ENCODE measurements at places on chromosomes 3 and 15.

- no peak for DNase-seq
These were observed 16.3 kb upstream of the SLC41A3 start for GRCh38 chr3:126100269-126100633.

DNA sequence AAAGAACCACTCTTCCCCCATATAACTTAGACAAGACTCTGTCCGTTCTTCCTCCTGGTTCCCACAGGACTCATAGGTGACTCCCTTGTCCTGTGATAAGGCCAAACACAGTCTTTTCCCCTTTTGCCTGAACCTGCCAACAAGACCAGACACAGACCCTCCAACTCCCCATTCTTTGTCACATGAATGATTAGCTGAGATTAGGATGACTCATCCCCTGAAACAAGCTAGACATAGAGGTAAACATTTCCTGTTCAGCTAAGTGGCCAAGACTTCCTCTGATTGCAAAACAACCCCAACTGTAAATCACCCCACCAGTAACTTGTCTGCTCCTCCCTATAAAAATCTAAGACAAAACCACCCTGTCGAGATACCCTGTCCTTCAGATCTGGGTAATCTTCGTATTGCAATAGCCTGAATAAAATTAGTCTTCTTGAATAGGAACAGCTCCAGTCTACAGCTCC lies 11.4 kb upstream of the HTR3E start:
- DNase-seq: no peak

GRCh38 chr15:44300572-44300971 lies 12.1 kb downstream of the GOLM2 start:
- no peak for DNase-seq

DNA sequence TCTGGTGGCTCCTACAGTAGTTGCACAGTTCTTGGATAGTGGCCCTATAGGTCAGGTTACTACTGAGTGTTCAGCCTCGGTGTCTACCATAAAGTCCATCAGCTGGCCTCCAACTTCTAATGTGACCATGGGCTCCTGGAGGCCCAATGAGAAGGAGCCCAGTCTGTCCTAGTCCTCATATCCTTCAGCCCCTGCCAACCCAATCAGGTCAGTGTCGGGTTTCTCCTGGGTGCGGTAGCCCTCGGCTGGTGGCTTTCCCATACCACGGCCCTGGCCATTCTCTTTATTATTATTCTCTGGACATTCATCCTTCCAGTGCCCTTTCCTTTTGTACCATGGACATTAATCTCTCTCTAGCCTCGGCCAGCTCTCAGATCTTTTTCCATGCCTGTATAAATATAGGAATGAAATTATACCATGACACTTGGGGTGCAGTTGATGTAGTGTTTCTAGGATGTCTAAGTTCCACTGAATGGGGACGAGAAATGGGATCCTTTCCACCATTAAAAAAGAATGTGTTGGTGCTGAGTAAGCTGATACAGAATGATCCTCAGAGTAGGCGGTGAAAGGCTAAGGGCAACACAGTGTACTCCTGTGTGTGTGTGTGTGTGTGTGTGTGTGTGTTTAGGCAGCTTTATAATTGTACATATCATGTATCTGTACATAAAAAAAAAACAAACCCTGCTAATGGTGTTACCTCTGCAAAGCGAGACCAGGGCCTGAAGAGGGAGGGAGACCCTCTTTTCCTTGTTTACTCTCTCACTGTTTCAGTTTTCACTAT lies 19.3 kb upstream of the NOX5 start:
- DNase-seq: no peak

- no peak for DNase-seq
These were observed 1.3 kb upstream of the ARL14 start for GRCh38 chr3:160675566-160676124.

GRCh38 chr3:196192524-196193051 lies 18.6 kb downstream of the ZDHHC19 start:
- DNase-seq: no peak

- no peak for DNase-seq
These were observed 19.6 kb upstream of the RNU6-1 start for GRCh38 chr15:67859331-67859946.

DNA sequence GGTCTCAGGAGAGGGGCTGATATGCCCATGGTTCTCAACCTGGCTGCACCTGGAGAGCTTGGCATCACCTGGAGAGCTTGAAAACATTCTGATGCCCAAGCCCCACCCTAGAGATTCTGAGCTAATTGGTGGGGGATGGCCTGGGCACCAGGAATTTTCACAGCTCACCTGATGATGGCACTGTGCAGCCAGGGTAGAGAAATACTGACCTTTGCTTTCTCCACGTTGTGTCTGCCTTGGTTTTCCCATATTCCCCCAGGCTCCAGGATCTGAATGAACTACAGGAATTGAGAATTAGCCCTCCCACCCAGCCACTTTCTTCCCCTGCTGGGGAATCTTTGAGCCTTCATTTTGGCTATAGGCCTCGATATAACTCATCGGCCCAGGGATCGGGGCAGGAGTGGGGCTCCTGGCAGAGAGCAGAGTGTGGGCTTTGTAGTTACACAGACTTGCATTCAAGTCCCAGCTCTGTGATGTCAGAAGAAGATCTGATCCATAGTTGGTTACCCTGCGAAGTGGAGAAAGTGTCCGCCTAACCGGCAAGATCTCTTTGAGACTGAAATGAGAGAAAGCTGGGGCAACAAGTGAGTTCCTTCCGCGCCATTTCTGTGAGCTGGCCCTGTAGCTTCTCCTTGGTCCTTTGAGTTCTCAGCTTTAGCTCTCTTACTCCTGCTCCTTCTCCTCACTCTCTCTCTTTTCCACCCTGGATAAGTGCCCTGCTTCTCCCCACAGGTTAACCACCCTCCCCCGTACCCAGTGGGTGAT lies 33.1 kb upstream of the UBE2Q2 start:
- DNase-seq: no peak

DNA sequence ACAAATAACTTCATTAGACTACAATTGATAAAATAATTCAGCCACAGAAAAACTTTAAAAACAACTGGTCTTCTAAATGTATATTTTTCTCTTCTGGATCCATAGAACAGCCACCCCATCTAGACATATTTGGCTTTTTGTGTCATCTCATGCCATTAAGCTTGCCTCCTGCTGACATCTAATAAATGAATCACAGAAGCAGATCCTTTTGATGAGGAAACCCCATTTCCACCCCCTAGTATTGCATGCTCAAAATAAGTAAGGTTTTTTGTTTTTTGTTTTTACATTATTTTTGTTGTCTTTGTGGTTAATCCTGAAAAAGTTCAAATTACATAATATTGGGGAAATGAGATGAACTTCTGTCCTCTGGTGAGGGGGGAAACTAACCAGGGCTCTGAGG lies 94.8 kb downstream of the DUT start:
- DNase-seq: no peak

- no peak for DNase-seq
These were observed 16.5 kb downstream of the GMPS start for GRCh38 chr3:155886915-155887314.

DNA sequence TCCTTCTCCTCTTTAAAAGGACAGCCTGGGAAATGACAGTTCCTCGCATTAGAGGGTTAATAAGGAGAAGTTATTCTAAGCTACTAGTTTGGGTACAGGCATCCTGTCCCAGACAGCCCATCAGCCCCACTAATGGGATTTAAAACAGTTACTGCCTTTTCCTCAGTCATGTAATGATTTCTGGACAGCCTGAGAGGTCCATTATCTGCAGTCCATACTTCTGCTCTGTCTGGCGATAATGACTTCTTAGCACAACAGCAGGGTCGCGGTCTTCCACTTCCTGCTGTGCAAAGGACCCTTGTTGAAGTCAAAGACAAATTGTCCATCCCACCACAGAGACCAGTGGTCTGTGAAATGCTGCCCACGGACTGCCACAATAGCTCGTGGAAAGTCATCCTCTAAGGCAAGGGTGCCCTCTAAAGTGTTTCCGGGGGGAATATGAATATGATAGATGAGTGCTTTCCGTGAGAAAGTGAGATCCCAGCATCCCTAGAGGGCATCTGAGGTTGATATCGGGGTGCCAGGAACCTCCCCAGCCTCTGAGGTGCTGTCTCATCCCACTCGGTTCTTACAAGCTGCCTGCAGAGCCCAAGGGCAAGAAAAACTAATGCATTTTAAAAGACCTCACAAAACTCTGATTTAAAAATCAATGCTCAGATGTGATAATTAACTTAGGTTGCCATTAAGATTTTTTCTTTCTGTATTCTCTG lies 100.7 kb downstream of the SHOX2 start:
- no peak for DNase-seq

GRCh38 chr3:114400371-114400770 lies 106.5 kb downstream of the TIGIT start:
- DNase-seq: no peak

GRCh38 chr3:79871656-79872055 lies 103.9 kb upstream of the ROBO1 start:
- DNase-seq: no peak

- no peak for DNase-seq
These were observed 39.4 kb downstream of the DNAJB8 start for GRCh38 chr3:128427175-128427857.

- DNase-seq: no peak
These were observed 21.3 kb upstream of the SEC62 start for GRCh38 chr3:169945313-169945712.

- DNase-seq: no peak
These were observed 690 bp downstream of the TP53BP1 start for GRCh38 chr15:43492266-43492665.

Data from stimulated activated CD8-positive, alpha-beta memory T cell treated with anti-CD3 and anti-CD28 coated beads, Interleukin-12 subunit alpha, Interleukin-12 subunit beta, amount 100 ng/mL, for 1 hour (primary cell).